Stromal cell of bone marrow (primary cell): ENCODE measurements at places on chromosomes 2 and 18.

- no peak for DNase-seq
Measured at GRCh38 chr2:241865416-241865956, 4.0 kb upstream of the RTP5 start.

- DNase-seq = peak; percentile 90
Measured at GRCh38 chr2:217890445-217890844, 112.3 kb downstream of the TNS1 start.

- DNase-seq = no peak
Measured at GRCh38 chr2:181970160-181970794, 15.4 kb upstream of the PPP1R1C start.

- no peak for DNase-seq
Measured at GRCh38 chr2:210561475-210561874, 5.1 kb downstream of the CPS1 start.

- DNase-seq = no peak
Measured at GRCh38 chr2:240069829-240070228, 16.5 kb upstream of the OR6B3 start.

- DNase-seq = no peak
Measured at GRCh38 chr2:186426153-186427016, 59.7 kb upstream of the ZC3H15 start.

DNA sequence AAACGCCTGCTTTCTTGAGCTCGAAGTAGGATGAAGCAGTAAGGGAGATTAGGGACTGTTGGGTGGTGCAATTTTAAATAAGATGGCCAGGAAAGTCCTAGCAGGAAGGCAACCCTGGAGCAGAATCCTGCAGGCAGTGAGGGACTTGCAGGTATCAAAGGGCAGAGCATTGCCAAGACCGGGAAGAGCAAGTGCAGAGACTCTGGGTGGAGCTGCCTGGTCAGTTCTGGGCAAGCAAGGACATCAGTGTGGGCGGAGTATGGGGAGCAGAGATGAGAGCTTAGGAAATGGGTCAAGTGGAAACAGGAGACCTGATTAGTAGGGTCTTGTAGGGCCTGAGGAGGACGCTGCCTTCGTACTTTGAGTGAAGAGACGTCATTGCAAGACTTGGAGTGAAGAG, 64.4 kb upstream of the NCK2 start:
- no peak for DNase-seq

- DNase-seq = no peak
Measured at GRCh38 chr2:54979321-54980044, 70.8 kb downstream of the RTN4 start.

- no peak for DNase-seq
Measured at GRCh38 chr2:182634386-182634785, 81.7 kb upstream of the DNAJC10 start.

- no peak for DNase-seq
Measured at GRCh38 chr2:11024259-11024645, 112.5 kb downstream of the KCNF1 start.

GRCh38 chr2:83757329-83757728, 701.8 kb downstream of the SUCLG1 start:
- no peak for DNase-seq

DNA sequence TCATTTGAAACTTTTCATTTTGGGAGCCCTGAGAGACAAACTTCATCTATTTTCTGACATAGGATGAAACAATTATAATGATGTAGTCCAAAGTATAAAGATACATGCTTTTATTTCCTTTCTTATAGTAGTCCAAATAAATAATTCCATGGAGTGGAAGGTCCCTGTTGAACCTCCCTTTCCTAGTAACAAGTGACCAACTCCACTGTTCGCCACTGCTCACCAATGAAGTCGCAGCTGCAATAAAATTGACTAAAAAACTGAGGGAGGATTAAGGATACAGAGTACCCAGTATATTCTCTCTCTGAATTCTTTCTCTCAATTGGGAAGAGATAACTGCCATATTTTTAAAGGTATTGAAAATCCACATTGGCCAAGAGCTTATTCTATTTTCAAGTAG, 14.1 kb downstream of the SERPINB7 start:
- DNase-seq = no peak

GRCh38 chr2:3040066-3040428, 337.6 kb downstream of the EIPR1 start:
- no peak for DNase-seq

GRCh38 chr2:201466050-201466675, 14.6 kb downstream of the STRADB start:
- DNase-seq = peak; percentile 82

GRCh38 chr2:132611719-132612118, 58.3 kb downstream of the LYPD1 start:
- DNase-seq = no peak

- DNase-seq = no peak
Measured at GRCh38 chr2:232672588-232672987, 24.5 kb upstream of the GIGYF2 start.

- DNase-seq = no peak
Measured at GRCh38 chr2:129192117-129192516, 787.3 kb upstream of the RAB6C start.

DNA sequence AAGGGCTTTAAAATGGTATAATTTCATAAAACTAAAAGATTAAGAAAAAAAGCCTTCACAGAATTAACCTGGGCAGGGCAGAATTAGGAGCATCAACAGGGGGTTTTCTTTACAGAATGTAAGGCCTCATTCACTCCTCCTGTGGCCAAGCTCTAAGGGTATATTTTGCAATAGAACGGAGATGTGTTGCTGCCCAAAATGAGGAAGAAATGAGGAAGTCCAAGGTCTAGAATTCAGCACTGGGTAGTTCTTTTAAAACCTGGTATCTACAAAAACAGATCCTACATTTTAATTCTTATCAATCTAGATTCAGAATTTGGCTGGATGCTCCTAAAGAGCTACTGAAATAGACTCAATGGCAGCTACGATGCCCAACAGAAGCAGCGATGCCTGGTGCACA, 101.8 kb downstream of the AKAIN1 start:
- DNase-seq = no peak

DNA sequence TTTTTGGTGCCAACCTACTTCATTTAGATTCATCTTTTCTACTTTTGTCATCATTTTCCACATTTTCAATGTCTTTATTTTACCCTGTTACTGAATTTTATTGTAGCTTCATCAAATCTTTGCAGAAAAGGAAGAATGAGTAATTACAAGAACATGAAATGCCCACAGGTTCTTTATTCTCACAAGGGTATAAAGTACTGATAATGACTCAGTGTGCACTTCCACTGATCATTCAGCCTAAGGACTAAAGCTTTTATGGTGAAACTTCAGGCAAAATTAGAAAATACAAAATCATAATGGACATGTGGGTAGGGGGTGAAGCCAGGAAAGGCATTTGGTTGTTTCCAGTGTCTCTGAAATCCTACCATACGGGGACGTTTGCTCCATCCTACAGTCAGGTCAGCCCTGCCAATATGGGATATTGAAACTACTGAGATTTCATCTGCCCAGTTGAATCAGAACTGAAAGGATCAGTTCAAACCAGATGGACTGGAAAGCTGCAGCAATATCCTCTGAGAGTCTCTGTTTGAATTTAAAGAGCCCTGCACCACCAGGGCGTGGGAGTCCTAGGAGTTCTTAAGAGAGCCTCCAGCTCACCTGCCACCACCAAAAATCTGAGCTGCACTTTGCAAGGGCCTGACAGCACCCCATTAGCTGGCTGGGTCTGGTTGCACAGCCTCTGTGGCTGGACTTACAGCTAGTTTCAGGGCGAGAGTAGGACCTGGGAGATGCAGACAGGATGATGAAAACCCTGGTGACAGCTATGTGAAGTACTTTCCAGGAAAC, 390.4 kb downstream of the CMPK2 start:
- no peak for DNase-seq

DNA sequence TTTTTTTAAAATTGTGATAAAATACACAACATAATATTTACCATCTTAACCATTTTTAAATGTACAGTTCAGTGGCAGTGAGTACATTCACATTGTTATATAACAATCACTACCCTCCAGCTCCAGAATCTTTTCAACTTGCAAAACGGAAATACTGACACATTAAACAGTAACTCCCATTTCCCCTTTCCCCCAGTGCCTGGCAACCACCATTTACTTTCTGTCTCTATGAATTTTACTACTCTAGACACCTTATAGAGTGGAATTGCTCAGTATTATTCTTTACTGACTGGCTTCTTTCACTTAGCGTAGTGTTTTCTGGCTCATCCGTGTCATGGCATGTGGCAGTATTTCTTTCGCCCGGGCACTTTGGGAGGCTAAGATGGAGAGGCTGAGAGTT, 32.6 kb downstream of the FASTKD2 start:
- DNase-seq = no peak

GRCh38 chr18:64275593-64276300, 126.9 kb upstream of the LINC00305 start:
- DNase-seq = no peak

GRCh38 chr2:240781471-240782220, 38.4 kb downstream of the KIF1A start:
- DNase-seq = no peak

DNA sequence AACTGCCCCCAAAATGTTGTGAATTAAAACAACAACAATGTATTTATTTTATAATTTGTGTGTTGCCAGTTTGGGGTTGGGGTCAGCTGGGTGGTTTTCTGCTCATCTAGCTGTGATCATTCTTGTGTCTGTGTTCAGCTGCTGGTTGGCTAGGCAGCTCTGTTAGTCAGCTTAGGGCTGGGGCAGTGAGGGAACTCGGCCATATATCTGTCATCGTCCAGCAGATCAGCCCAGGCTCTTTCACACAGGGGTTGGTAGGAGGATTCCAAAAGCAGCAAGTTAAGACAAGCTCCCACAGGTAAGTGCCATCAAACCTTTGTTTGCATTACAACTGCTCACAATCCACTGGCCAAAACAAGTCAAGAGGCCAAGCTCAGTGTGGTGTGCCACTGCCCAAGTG, 121.5 kb downstream of the LPIN1 start:
- no peak for DNase-seq

- DNase-seq = no peak
Measured at GRCh38 chr18:25608091-25608490, 256.1 kb upstream of the ZNF521 start.

- no peak for DNase-seq
Measured at GRCh38 chr2:65608916-65609315, 176.5 kb upstream of the SPRED2 start.

DNA sequence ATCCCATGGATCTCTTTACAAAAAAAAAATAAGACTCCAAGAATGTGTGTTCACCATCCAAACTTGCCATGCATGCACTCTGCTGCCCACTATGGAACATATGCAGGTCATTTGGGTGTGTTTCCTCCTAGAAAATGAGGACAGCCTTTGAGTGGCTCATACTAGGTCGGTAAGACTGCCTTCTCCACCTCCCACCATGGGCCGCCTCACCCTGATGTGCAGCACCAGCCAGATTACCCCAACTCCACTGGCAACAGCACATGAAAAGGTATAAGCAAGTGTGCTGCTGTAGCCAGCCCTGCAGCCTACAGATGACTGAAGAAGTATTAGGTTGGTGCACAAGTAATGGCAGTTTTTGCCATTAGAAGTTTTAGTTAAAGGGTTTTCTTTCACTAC, 214.2 kb downstream of the ATAD2B start:
- DNase-seq = no peak

DNA sequence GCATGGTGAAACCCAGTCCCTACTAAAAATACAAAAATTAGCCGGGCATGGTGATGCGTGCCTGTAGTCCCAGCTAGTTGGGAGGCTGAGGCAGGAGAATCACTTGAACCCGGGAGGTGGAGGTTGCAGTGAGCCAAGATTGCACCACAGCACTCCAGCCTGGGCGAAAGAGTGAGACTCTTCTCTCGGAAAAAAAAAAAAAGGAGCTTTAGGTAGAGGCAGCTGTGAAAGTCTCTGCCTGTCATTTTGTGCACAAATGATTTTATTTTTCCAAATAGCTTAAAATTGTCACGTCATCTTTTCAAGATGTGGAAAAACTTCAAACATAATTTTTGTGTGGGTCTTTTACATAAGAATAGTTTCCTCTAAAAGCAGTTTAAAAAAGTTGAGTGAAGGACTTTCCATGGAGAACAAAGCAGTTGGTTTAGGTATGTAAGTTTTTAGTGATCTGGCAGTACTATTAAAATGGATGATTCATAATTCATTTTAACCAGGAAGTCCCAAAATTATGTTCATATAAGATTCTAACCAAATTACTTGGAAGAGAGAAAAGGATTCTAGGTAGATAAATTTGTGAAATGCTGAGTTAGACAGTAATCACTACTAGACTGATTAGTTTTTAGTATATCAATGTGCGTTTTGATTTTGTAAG, 11.5 kb downstream of the CCNYL1 start:
- no peak for DNase-seq

- DNase-seq = no peak
Measured at GRCh38 chr2:234436482-234436837, 60.4 kb downstream of the ARL4C start.

- DNase-seq = no peak
Measured at GRCh38 chr2:200122683-200123082, 167.3 kb downstream of the MAIP1 start.

GRCh38 chr2:152716805-152717227, 445 bp downstream of the PRPF40A start:
- no peak for DNase-seq

DNA sequence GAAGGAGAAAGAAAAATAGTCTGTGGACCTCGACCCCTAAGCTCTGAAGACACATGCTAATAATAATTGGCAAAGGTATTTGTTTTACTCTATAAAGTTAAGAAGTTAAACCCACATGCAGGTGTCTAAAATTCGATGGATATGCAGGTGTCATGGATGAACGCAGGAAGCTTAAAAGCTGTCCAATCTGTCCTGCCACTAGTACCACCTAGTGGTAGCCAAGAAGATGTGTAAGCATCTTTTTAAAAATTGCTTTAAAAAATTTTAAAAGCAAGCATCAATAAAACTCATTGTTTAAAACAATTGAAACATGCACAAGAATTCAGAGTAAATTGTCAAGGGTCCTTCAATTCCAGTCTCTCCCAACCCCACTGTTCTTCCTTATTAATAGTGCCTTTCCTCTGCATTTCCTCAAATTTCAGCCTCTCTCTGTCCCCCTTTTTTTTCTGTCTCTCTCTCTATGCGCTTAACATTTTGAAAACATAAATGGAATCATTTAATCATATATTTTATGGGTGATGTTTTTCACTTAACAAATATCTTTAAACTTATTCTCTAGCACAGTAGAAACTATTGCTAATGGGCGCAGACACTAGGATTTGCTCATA, 30.6 kb upstream of the PPP3R1 start:
- DNase-seq = no peak
